ENCODE measurements at places on chromosomes 4 and X.

- H3K27me3 ChIP-seq: no peaks in the 10 kb centered on the region
- no peaks in the 10 kb centered on the region for H3K36me3 ChIP-seq
- peak; percentile 92 for DNase-seq
- peaks cover 19% of the 10 kb centered on the region for H3K4me1 ChIP-seq
Measured at GRCh38 chr4:99723612-99724011, 66.0 kb upstream of the C4orf54 start.

- H3K27me3 ChIP-seq: no peaks in the 10 kb centered on the region
- H3K27ac ChIP-seq: no peak overlapping the region
- no peaks in the 10 kb centered on the region for H3K4me1 ChIP-seq
- DNase-seq: no peak
Measured at GRCh38 chr4:62912531-62912930, 1496.7 kb downstream of the TECRL start.

DNA sequence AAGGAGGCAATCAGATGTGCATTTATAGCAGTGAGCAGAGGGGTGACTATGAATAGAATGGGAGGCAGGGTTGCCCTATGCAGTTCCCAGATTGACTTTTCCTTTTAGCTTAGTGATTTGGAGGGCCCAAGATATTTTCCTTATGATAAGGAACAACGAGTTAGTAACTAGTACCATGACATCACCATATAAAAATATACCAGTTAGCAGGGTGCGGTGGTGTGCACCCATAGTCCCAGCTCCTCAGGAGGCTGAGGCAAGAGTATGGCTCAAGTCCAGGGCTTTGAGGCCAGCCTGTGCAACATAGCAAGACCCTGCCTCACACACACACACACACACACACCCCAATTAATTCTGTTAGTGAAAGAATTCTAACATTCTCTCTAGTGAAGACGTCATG is 53.0 kb downstream of the IL13RA2 start:
- no peak for DNase-seq
- H3K4me3 ChIP-seq: no peak overlapping the region
- H3K4me1 ChIP-seq: no peaks in the 10 kb centered on the region
- H3K36me3 ChIP-seq: no peaks in the 10 kb centered on the region
- no peak overlapping the region for H3K27ac ChIP-seq
- H3K27me3 ChIP-seq: peaks cover 4% of the 10 kb centered on the region

DNA sequence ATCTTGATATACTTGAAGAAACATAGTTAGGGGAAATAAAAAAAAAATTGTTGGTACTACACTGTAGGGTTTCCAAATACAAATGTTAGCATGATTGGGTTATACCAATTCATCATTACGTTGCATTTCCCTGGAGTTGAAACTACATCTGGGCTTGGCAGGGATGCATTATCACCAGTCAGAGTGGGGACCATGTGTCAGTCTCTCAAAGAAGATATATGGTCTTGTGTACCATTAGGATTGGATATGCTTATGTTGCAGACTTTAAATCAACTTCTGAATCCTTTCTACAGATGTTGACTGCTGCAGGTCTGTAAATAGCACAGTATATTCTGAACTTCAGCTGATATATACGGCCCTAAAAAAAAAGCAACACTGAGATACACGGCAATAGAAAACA is 188.5 kb downstream of the SLIT2 start:
- H3K4me1 ChIP-seq: peaks cover 5% of the 10 kb centered on the region
- H3K36me3 ChIP-seq: no peaks in the 10 kb centered on the region
- H3K4me3 ChIP-seq: no peak overlapping the region
- H3K27me3 ChIP-seq: no peaks in the 10 kb centered on the region

GRCh38 chrX:69808375-69808774 is 192.5 kb downstream of the EDA start:
- DNase-seq: no peak
- H3K4me1 ChIP-seq: no peaks in the 10 kb centered on the region
- H3K27ac ChIP-seq: no peak overlapping the region
- no peaks in the 10 kb centered on the region for H3K36me3 ChIP-seq

DNA sequence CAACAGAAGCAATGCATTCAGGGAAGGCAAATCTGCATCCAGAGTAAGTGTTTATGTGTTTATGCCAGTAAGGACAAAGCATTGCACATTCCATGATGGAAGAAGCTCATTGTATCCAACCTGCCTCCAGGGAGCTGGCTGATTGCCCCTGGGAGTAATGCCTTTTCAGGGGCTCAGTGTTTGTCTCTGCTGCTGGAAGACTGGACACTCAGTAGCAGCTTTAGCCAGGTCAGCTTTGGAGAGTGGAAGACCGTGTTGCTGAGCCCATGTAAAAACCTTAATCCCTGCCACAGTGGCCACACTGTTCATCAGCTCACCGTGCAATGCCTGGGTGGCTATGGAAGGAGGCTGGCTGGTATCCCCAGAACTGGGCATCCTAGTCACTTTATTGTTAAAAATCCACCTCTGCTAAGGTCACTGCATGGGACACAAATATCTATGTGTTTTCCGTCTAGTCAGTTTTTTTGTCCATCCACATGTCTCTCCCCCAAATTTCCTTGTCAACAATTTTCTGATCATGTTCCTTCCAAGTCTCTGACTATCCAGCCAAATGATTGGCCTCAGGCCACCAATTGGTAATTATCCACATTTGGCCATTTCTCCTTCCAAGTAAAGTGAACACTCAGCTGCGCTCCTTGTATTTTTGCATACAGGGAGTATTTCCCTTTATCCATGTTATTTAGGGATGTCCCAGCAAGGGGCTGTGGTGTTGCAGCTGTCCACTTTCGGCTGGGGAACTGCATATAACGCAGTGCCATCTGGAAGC is 2044.5 kb upstream of the AGA start:
- H3K27me3 ChIP-seq: no peaks in the 10 kb centered on the region
- no peaks in the 10 kb centered on the region for H3K36me3 ChIP-seq
- H3K4me1 ChIP-seq: no peaks in the 10 kb centered on the region
- DNase-seq: no peak
- no peak overlapping the region for H3K4me3 ChIP-seq
- no peak overlapping the region for H3K27ac ChIP-seq

- H3K27me3 ChIP-seq: no peaks in the 10 kb centered on the region
- H3K36me3 ChIP-seq: no peaks in the 10 kb centered on the region
- H3K27ac ChIP-seq: no peak overlapping the region
Measured at GRCh38 chr4:76559236-76560071, 124.4 kb downstream of the SHROOM3 start.

DNA sequence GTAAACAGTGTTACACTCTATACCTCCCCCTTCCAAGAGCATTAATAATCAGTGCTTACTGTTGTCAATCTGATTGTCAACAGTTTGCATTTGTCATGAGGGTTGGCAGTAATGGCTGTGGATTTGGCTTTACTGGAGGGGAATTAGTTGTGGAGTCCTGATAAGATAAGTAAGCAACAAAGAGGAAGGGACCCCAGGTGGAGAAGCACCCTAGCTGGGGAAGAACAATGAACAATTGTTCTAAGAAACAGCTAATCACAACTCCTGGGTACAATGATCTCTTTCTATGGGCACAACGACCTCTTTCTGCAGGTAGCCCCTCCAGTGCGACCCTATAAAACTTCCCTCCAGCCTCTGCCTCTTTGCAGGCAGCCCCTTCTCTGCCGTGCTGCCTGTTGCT is 53.2 kb upstream of the CDKN2AIP start:
- H3K27ac ChIP-seq: no peak overlapping the region
- no peaks in the 10 kb centered on the region for H3K4me1 ChIP-seq
- H3K36me3 ChIP-seq: no peaks in the 10 kb centered on the region
- peaks cover 11% of the 10 kb centered on the region for H3K27me3 ChIP-seq

GRCh38 chrX:33592396-33592795 is 381.0 kb upstream of the DMD start:
- H3K27ac ChIP-seq: no peak overlapping the region
- H3K4me1 ChIP-seq: no peaks in the 10 kb centered on the region

- H3K4me1 ChIP-seq: no peaks in the 10 kb centered on the region
- H3K27ac ChIP-seq: no peak overlapping the region
- H3K4me3 ChIP-seq: no peak overlapping the region
- no peak for DNase-seq
Measured at GRCh38 chr4:153521999-153522801, 56.0 kb downstream of the TMEM131L start.

GRCh38 chr4:124749421-124749820 is 36.9 kb upstream of the ANKRD50 start:
- no peak for DNase-seq
- no peaks in the 10 kb centered on the region for H3K4me1 ChIP-seq
- H3K27ac ChIP-seq: no peak overlapping the region
- H3K4me3 ChIP-seq: no peak overlapping the region

DNA sequence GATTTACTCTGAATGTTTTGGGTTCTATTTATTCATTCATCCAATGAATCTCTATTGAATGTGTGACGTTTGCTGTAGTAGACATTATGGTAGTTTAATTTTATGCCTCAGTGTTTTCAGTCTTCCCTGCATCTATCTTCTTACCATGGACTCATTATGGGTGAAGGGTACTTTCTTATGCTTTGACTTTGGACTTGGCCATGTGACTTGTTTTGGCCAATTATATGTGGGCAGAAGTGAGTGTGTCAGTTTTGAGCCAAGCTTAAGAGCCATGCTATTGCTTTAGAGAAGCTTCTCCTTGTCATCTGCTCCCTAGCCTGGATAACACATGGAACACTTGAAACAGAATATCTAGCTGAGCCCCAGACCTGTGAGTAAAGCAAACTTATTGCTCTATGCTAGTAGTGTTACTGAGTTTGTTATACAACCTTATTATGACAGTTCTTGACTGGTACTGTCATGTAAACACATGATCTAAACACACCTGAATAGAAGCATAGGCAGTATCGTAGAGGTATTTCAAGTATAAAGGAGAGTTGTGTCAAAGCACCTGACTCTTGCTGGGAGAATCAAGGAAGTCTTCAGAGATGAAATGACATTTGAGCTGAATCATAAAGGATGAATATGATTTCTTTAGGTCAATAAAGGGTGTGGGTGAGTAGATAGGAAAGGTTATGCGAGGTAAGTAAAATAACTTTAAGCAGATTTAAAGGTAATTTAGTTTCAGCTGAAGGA is 128.4 kb downstream of the NAA11 start:
- no peak overlapping the region for H3K4me3 ChIP-seq
- DNase-seq: no peak
- no peaks in the 10 kb centered on the region for H3K36me3 ChIP-seq
- H3K27me3 ChIP-seq: no peaks in the 10 kb centered on the region
- no peaks in the 10 kb centered on the region for H3K4me1 ChIP-seq

- H3K27ac ChIP-seq: no peak overlapping the region
- H3K36me3 ChIP-seq: no peaks in the 10 kb centered on the region
- H3K27me3 ChIP-seq: no peaks in the 10 kb centered on the region
- no peak overlapping the region for H3K4me3 ChIP-seq
Measured at GRCh38 chr4:101441446-101441845, 94.1 kb upstream of the PPP3CA start.

- H3K4me1 ChIP-seq: no peaks in the 10 kb centered on the region
- no peaks in the 10 kb centered on the region for H3K27me3 ChIP-seq
- H3K36me3 ChIP-seq: no peaks in the 10 kb centered on the region
Measured at GRCh38 chr4:6525474-6525873, 49.5 kb upstream of the MAN2B2 start.

DNA sequence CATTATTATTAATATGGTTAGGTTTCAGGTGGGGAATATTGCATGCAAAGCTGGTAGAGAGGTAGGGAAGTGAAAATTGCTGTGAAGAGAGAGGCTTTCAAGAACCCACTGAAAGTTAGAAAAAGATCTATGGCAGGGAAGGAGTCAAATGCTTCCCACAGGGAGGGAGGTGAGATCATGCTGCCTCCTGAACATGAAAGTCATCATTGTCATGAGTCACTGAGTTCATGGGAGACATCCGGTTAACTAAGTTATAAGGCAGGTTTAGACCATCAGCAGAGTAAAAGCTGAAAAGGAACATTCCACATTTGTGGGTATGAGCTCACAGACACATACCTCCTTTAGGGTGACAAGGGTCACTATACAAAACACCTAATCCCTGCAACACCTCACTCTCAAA is 16.2 kb downstream of the GATB start:
- DNase-seq: no peak
- H3K4me1 ChIP-seq: no peaks in the 10 kb centered on the region
- H3K4me3 ChIP-seq: no peak overlapping the region
- no peaks in the 10 kb centered on the region for H3K36me3 ChIP-seq

- H3K4me3 ChIP-seq: no peak overlapping the region
- DNase-seq: no peak
- H3K4me1 ChIP-seq: peaks cover 18% of the 10 kb centered on the region
Measured at GRCh38 chr4:142353149-142353738, 492.9 kb downstream of the INPP4B start.

DNA sequence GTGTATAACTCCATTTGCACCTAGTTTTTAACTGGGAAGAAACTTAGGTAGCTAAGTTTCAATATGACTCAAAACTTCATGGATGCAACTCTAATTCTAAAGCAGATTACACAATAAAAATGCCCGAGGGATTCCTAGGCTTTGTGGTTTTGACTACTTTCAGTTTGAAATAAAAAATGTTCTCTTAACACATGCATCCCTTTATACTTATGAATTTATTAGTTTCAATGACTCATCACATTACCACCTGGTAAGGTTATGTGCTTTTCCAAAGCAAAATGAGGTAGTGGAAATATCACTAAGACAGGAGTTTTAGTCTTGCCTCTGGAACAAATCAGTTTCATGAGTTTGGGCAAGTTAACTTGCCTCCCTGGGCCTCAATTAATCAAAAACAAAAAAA is 125.5 kb downstream of the OPHN1 start:
- no peak overlapping the region for H3K27ac ChIP-seq
- peaks cover 8% of the 10 kb centered on the region for H3K27me3 ChIP-seq
- no peak overlapping the region for H3K4me3 ChIP-seq
- no peak for DNase-seq

- DNase-seq: no peak
- H3K4me3 ChIP-seq: peak within 1 kb of the TSS; percentile 55
- peaks cover 10% of the 10 kb centered on the region for H3K4me1 ChIP-seq
- no peak within 1 kb of the TSS for H3K27ac ChIP-seq
- peaks cover 55% of the 10 kb centered on the region for H3K27me3 ChIP-seq
Measured at GRCh38 chr4:42152507-42153504, at the start of gene BEND4. Gene BEND4, minus strand, starts transcription at chr4:42152655. Its CDS starts 512 bp downstream, at chr4:42152143.

DNA sequence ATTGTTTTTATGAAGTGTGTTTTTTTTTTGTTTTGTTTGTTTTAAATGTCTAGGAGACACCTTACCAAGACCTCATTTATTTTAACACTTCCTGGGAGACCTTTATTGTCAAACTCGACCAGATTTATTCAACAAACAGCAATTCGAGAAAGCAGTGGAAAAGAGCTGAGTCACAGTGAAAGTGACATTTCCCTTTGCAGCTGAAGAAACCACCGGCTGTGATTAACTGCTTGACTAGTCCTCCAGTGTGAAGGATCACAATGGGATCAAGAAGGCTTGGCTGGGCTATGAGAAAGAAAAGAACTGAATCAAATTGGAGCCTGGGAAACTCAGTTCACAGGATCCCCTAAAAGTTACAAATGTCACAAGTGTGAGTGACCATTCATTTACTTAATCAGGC is 11.9 kb upstream of the ADH7 start:
- DNase-seq: no peak
- H3K4me1 ChIP-seq: no peaks in the 10 kb centered on the region
- no peaks in the 10 kb centered on the region for H3K36me3 ChIP-seq
- H3K27me3 ChIP-seq: no peaks in the 10 kb centered on the region

DNA sequence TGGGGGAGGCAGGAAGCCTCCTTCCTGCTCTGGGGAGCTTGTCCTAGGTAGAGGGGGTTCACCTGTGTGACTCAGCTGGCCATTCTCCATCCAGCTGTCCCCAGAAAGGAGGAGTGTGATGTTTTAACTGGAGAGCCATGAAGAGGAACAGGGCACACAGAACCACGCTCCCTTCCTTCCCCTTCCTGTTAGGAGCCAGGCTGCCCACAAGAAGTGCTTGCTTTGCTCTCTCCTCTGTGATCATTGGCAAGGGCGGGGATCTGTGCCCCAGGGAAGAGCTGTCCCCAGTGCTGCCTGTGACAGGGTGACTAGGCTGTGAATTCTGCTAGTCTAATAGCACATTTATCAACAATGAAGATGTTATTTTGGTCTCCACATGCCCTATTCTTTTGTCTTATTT is 169.6 kb upstream of the GATB start:
- H3K36me3 ChIP-seq: no peaks in the 10 kb centered on the region
- no peaks in the 10 kb centered on the region for H3K4me1 ChIP-seq
- DNase-seq: peak; percentile 22
- no peaks in the 10 kb centered on the region for H3K27me3 ChIP-seq
- no peak overlapping the region for H3K27ac ChIP-seq
